NCI-H1105 (cell line): ENCODE measurements at places on chromosomes 3 and 15.

DNA sequence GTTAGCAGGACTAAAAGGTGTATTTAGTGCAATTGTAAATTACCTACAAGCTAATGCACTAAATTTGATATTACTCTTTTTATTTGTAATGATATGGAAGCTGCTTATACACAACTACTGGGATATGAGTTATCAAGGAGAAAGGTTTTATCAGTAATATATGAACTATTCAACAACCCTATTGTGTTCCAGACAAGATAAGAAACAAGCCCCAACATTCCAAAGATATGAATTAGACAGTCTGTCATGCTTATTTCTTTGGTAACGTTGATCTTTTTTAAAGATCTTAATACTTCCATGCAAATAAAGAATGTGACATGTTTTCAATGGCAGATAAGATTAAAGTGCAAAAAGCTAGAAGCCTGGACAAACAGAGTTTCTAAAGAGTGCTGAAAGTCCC is 314.0 kb upstream of the THBS1 start:
- no peak for DNase-seq

DNA sequence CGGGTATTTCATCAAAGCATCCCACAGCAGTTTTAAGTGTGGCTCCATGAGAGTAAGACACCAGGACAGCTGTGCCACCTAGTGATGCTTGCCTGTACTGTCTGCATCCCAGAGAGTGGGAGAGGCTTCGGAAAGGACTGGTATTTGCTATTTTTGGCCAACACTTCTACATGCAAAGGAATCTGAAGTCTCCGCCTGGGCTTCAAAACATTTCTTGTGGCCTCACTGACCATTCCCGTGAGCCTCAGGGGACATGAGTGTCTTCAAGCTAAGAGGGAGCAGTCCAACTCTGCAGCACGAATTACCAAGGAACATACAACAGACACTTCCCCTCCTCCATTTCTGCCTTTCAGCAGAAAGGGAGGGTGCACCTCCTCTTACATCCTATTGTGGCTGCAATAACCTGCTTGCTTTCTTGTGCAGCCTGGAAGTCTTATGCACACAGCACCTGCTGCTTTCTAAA is 177.5 kb downstream of the RORA start:
- DNase-seq, result peak; percentile 36

GRCh38 chr15:60887139-60887538 is 342.0 kb downstream of the RORA start:
- no peak for DNase-seq

DNA sequence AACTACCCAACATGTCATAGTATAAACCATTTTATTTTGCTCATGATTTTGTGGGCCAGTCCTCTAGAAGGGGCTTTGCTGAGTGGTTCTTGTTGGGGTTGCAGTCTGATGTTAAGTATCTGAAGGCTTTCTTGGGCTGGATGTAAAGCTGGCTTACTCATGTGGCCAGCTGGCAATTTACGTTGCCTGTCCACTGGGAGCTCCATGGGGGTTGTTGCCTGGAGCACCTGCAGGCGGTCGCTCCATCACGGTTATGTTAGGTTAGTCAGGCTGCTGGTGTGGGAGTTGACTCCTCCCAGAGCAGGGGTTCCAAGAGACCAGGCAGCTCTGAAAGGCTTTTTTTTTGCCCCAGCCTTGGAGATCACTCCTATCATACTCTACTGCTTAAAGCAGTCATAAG is 98.1 kb downstream of the NR1D2 start:
- no peak for DNase-seq

DNA sequence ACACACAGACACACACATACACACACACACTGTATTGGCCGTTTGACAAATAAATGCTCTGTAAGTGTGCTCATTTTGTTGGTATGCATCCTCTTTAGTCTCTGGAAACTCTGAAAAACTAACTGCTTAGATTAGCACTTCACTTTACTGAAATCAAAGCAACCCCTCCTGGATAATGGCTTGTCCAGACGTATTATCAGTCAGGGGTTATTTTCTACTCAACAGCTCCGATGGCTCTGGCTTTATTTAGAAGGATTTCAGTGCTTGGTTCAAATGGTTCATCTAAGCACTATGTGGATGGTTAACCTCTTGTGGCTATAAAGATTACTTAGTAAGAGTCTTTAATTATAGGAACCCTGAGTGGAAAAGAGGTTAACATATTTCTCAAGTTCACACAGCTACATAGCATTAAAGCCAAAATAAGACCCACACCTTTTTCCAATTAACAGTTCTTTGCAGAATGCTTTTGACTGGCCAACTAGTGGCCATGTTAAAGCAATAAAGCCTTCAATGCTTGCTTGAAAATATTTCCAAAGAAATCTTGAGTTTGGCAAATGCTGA is 516.1 kb upstream of the NAALADL2 start:
- no peak for DNase-seq
